ENCODE measurements at places on chromosomes 5 and 9.

- DNase-seq, result no peak
Measured at GRCh38 chr5:62603934-62604333, 25.3 kb downstream of the LRRC70 start.

DNA sequence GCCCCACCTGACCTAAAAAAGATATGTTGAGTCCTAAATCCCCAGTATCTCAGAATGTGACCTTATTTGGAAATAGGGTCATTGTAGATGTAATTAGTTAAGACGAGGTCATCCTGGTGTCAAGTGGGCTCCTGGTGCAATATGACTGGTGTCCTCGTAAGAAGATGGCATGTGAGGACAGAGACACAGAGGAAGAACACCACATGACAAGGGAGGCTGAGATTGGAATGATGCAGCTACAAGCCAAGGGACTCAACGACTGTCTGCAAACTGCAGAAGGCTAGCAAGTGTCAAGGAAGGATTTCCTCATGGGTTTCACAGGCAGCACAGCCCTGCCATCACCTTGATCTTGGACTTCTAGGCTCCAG is 100.4 kb upstream of the DAP start:
- DNase-seq, result no peak

- DNase-seq, result no peak
Measured at GRCh38 chr5:170439223-170439943, 50.2 kb upstream of the KCNMB1 start.

GRCh38 chr5:35041261-35041660 is 6.5 kb downstream of the AGXT2 start:
- no peak for DNase-seq

DNA sequence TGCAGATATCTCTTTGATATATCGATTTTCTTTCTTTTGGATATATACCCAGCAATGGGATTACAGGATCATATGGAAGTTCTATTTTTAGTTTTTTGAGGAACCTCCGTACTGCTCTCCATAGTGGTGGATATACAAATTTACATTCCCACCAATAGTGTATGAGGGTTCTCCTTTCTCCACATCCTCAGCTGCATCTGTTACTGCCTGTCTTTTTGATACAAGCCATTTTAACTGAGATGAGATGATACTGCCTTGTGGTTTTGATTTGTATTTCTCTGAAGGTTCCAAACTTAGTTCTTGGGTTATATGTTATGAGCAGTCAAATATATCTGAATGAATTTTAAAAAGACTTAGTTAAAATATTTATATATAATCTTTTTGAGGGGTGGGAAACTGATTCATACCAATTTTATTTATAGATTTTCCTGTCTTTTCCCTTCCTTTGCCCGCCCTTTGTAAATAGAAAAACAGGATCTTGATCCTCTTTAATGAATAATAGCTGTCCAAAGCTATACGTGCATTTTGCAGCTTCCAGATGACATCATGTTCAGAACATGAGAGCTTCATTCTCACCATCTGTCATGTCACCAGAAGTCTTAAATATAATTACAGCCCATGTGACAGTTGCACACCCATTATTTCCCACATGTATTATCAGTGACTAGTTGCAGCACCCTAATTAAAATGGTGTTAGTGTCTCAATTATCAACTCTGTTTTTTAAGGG is 6.2 kb upstream of the ARHGEF28 start:
- DNase-seq, result no peak

- no peak for DNase-seq
Measured at GRCh38 chr9:2284770-2285169, 269.6 kb downstream of the SMARCA2 start.

- no peak for DNase-seq
Measured at GRCh38 chr9:20921362-20921761, 110.1 kb downstream of the HACD4 start.

GRCh38 chr9:98247831-98248657 is 7.4 kb downstream of the TBC1D2 start:
- DNase-seq, result no peak

- peak; percentile 41 for DNase-seq
Measured at GRCh38 chr9:16794871-16795639, 75.4 kb downstream of the BNC2 start.

- DNase-seq, result no peak
Measured at GRCh38 chr5:1067141-1068121, 44.4 kb downstream of the SLC12A7 start.

- no peak for DNase-seq
Measured at GRCh38 chr5:56358703-56359681, 125.9 kb upstream of the ANKRD55 start.

DNA sequence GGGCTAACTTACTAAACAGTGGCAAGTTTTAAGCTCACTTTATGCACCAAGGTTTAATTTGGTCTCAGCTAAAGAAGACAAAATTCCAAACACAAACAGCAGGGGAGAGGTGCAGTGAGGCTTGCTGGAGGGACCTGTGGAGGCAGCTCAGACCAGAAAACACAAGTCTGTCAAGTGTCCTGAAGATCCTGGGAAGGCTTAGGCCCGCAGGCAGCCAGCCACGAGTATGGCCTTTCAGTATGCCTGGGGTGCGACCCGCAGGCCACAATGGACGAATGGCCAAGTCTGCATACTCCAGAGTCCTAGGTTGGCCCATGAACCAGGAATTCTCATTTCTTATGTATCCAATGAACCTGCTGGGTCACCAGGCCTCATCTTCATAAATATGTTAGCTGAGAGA is 9.3 kb downstream of the CCNI2 start:
- no peak for DNase-seq

DNA sequence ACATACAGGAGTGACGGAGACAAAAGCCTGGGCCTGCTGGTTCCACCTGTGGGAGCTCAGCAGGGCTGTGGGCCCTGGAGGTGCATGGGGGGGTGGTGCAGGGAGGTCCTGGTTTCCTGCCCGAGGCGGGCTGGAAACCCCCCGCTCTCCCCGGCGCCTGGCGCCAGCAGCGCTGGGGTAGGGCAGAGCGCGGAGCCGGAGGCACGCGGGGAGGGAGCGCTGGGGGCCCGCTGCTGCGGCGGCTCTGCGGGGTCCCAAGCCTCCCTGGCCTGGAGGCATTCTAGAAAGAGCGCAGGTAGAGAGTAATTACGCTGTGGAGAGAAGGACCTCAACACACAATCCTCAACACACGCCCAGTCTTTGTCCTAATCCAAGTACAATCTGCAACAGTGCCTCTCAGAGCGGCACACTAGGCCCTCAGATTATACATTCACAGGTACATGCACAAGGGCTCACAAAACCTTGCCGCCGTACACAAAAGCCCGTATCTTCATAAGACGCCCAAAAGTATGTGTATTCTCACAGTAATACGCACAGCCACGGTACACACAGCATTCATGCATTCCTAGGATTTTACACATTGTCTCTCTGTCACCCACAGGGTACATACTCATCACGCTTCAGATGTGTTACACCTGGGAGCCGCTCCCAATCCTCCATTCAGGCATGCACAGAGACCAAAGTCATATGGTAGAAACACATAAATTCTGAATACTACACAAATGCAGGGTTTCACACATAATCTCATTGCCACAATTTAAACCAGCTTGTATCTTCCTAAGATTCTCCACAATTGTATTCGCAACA is 2.1 kb upstream of the HAND1 start:
- DNase-seq, result no peak

DNA sequence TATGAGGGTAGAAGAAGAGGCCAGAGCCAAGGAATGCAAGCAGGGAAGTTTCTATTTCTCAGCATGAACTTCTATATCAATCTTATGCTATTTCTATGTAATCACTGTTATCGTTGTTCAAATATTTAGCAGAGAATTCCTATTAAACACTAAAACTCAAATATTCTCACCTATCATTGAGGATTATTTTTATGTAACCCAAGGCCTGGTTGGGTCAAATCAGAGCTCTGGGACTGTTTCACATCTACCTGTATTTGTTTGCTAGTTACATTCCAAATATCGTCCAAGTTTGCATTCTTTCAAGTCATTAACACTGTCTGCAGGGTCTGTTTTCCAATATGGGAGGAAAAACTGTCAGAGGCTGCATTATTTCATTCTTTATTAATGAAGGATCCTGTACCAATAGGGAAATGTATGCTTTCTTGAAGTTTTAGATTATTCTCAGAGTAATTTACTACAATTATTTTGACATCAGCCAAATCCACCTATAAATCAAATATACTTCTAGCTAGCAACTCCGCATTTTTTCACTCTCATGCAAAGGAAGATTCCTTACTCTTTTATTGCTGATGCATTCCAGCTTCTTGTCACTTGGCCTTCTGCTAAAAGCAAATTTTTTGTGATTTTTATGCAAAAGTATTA is 52.2 kb downstream of the LURAP1L start:
- DNase-seq, result no peak

DNA sequence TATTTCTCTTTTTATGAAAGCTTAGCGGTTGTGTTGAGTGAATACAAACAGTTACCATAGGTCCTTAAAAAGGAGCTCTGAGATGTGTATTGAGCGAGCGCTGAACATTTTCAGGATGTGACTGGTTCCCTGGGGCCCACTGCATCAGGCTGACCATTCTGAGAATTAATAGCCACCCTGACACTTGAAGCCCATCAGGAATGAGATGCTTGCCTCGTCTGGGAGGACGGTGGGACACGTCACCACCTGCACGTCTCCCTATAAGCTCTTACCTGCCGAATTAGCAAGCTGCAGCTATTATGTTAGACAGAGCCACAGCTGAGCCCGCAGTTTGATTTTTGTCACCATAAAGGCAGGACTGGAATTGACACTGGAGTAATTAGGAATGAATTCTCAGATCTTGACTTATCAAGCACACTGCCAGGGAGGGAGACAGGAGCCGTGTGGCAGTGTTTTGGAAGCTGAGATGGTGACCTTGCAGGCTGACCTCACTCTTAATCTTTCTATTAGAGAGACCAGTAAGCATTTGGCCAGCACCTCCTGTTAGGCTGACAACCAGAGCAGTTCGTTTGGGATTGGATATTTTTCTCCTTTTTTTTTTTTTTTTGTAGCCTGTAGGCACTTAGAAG is 373.1 kb upstream of the WWC1 start:
- DNase-seq, result no peak

DNA sequence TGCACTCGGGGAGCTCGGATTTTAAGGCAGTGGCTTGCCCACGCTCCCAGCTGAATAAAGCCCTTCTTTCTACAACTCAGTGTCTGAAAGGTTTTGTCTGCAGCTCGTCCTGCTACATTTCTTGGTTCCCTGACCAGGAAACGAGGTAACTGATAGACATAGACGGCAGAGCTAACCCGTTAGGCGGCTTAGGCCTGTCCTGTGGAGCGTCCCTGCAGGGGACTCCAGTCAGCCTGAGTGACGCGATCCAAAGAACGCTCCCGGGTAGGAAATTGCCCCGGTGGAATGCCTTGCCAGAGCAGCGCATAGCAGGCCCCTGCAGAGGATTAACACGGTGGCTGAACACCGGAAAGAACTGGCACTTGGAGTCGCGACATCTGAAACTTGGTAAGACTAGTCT is 1.8 kb upstream of the SELENOP start:
- DNase-seq, result no peak

- DNase-seq, result no peak
Measured at GRCh38 chr9:127788337-127789011, 2.6 kb downstream of the CDK9 start.

DNA sequence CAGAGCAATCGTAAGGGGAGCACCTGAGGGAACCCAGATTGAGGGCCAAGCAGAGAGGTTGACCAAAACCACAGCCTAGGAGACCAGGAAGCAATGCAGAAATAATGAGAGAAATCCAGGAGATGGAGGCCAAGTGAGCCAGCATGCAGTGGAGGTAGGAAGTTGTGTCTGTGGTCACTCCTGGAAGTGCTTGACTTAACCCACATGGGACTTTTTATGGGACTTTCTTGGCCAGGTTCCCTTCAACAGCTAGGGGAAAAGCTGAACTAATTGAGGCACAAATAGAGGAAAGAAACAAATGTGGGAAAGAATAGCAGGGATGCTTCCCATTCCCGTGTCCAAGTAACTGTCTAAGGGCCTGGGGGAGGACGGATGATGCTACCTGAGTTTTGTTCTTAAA is 293.2 kb upstream of the CLINT1 start:
- no peak for DNase-seq

DNA sequence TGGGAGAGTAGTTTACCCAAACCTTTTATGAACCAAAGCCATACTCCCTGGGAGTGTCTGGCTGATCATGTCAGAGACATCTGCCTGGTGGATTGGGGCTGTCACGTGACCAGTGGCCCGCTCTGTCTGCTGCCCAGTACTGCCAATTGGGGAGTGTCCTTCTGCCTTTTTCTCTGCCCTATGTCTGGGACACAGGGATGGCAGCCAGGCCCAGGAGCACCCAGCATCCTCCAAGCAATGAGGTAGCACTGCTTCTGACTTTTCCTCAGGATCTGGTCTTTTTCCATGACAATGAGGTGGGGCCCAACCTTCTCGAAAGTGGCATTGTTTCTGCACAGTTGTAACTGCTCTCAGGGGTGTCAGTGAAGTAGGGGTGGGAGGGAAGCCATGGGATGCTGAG is 21.8 kb downstream of the DAPK1 start:
- DNase-seq, result no peak

DNA sequence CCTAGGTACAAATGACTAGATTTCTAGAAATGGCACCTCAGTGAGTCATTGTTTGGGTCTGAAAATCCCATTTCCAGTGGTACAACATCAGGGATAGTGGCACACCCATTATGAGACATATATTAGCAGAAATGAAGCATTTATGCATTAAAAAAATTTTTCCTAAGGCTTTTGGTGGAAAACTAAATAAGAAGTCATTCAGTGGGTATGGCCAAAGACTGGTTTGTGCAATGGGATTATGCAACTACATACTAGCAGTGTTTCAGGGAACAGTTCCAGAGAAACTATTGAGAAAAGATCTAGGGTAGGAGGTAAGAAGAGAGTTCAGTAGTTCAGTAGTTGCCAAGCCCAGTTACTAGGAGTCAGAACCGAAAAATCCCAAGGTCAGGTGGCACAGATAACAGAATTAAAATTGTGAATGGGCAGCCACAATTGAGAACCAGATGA is 106.5 kb upstream of the HAPLN1 start:
- DNase-seq, result peak; percentile 24

GRCh38 chr9:36023260-36024048 is 13.3 kb upstream of the RECK start:
- DNase-seq, result peak; percentile 62

DNA sequence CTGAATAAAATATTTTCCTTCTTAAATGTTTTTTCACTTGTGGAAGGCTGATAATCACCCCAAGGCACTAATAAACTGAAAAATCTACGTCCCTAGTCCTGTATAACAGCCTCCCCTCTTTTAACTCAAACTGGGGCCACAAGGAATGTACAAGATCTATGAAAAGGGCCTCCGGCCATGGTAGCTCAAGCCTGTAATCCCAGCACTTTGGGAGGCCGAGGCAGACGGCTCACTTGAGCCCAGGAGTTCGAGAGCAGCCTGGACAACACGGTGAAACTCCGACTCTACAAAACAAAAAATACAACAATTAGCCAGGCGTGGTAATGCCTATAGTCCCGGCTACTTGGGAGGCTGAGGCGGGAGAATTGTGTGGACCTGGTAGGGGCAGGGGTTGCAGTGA is 23.6 kb downstream of the RNF145 start:
- no peak for DNase-seq

DNA sequence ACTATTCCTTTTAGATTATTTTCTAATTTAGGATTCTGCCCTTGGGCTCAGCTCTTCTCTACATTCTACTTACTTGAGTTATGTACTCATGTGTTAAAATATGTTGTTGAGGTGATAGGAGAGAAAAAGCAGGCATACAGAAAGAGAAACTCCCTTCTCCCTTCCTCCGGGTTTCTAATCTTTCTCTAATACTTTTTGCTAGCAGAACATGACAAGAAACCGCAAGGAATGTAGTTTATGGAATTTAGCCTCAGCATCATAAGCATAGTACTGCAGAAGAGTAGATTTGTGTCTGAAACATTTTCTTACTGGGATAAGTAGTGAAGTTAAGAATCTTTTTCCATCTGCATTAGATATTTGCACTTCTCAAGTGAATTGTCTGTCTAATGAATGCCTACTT is 139.5 kb upstream of the CYLC2 start:
- no peak for DNase-seq

Measured in fibroblast of the conjunctiva (primary cell).